ENCODE measurements at places on chromosomes 3 and 15.

DNA sequence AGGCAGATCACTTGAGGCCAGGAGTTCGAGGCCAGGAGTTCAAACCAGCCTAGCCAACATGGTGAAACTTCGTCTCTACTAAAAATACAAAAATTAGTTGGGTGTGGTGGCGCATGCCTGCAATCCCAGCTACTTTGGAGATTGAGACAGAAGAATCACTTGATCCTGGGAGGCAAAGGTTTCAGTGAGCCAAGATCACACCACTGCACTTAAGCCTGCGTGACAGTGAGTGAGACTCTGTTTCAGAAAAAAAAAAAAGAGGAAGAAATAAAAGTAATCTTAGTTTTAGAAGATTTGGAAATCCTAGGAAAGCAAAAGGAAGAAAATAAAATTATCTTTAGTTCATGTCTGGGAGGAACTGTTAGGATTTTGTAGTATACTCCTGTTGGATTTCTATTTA, 77.2 kb downstream of the IL12A start:
- DNase-seq = no peak

- no peak for DNase-seq
Observed at GRCh38 chr3:156036258-156037053, 83.9 kb upstream of the KCNAB1 start.

DNA sequence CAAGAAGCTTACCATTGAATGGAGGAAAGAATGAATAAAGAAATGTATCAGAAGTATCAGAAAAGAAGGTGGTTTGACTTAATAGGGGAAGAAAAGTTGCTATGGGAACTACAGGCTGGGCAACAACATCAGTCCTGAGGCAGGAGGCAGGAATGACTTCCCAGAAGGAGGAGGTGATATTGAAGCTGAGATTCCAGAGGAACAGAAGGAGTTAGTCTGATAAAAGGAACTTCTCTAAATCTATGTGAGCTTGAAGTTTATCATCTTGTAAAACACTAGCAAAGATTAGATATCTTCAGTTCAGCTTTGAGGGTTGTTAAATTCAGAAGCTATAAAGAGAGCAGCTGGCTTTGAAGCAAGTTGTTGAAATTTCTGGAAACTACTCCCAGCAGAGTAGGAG, 213.3 kb upstream of the THRB start:
- DNase-seq = no peak

DNA sequence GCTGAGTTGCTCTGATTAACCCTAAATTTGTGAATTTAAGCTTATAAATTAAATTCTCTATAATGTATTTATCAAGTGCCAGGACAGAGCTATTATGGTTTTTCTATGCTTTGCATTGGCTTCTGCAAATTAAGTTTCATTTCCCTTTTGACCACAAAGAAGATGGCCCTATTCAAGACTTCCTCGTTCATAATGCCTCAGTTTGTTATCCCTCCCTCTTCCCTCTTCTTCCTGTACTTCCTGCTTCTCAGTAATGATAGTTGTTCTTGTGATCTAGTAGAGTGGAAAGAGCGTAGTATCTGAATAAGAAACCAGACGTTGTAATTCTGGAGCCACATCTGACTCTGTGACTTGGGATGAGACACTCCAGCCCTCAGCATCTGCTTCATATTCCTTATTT, 118.7 kb downstream of the CACNA1D start:
- no peak for DNase-seq

- DNase-seq = no peak
Observed at GRCh38 chr3:108569336-108569735, 19.9 kb downstream of the CIP2A start.

DNA sequence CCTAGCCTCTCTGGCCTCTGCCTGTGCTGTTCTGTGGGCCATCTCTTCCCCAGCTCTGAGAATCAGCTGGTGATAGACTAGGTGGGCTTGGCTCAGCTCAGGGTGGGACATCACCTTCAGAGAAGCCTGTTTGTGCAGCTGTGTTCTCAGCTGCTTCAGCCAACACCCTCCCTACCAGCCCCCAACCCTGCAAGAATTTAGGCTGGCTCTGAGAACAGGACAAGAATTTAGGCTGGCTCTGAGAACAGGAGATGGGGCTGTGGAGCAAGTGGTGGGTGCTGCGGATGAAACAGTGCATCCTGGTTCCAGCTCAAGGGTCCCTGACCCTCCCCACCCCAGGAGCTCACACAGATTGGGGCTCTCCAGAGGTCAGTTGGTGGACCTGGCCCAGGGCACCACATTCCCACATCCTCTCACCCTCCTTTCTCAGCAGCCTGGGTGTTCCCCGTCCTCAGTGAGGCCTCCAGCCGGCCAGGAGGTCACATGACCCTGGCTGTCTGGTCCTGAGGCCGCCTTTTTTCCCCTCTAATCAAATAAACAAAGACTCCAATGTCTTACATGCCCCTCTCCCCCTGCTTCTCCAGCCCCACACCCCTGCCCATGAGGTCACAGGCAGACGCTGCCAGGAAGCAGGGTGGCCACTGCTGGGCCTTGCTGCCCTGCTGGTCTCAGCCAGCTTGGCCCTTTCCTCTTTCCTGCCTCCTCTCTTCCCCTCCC, 14.9 kb downstream of the PLEKHO2 start:
- peak; percentile 46 for DNase-seq

GRCh38 chr3:13894096-13894806, 14.4 kb upstream of the WNT7A start:
- no peak for DNase-seq

DNA sequence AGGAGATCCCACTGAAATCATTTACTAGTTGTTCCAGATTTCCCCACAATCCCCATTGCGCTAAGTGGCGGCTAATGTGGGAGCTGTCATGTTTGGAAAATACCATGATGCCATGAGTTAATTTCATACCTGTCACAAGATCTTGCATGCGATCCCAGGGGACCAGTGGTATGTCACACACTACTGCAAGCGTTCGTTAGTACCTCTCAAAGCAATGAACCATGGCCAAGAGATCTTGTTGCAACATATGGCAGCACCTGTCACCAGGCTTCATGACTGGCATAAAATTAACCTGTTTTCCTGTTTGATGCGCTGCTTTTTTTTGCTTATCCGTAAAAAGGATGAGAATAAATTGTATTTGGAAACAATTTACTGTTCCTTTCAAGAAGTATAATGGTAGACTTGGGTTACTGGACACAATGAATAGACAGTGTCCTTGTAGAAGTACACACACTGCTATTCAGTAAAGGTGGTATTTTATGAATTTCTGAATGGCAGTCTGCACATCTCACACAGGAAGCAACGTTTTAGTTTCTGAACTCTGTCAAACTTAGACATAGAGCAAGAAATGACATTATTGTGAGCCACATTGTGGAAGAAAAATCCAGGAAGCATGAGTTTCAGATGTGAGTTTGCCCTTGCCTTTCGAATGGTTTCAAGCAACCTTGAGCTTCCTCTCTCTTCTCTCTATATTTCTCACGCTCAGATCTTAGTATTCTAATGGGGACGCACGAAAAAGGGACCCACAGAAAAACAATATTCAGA, 81.9 kb downstream of the CHL1 start:
- DNase-seq = no peak

GRCh38 chr3:157662171-157662570, 159.0 kb upstream of the VEPH1 start:
- DNase-seq = no peak

DNA sequence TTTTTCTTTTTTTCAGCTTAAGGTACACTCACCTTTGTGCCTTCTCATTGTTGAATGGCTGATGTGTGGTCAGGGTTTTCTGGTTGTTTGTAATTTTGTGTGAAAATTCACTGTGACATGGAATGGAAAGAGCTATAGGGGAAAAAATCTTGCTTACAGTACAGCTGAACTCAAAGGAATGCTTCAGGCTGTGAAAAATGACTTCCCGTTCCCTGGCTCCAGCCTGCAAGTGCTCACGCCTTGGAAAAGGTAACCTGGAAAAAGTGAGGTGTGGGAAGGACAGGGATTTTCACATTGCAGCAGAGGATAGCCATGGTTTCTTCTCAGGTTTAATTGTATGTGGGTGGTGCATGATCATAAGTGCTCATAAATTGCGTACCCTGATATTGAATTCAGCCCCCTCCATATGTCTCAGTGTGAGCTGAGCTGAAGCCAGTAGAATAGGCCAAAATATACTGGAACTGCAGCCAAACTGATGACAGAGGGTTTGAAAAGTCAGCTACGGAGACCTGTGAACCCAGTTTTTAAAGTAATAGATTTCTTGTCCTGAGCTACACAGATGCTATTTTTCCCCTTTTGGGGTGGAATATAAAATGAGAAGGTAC, 228.7 kb upstream of the RASGRP1 start:
- no peak for DNase-seq

DNA sequence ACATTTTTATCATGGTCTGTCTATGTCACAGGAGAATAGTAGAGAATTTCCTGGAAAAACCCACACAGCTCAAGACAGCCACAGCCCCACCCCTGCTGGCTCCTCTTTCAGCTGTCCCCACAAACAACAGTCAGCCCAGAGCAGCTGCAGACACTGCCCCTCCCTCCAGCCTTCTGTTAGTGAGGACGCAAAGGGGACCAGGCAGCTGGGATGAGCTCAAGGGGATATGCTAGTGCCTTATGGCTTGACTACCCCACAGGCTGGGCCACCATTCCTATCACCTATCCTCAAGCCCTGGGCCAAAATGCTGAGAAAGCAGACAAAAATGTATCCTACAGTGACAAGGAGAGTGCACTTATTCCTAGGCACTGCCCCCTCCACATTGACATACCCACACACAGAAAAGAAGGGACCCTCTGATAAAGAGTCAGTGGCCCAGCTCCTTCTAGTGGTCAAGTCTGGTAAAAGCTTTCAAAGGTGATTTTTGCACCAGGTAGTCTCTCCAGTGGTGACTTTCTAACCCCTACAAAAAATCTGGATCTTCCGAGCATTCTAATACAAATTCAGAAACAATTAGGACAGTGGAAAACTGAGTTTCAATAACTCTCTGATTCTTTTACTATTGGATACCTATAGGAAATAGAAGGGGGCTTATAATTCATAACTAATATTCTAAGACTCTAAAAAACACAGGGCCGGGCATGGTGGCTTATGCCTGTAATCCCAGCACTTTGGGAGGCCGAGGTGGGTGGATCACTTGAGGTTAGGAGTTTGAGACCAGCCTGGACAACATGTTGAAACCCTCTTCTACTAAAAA, 3.0 kb upstream of the MAP1A start:
- DNase-seq = no peak

- DNase-seq = no peak
Observed at GRCh38 chr3:182105875-182106274, 394.1 kb downstream of the SOX2 start.

- DNase-seq = no peak
Observed at GRCh38 chr3:46928282-46928681, 48.3 kb downstream of the CCDC12 start.

DNA sequence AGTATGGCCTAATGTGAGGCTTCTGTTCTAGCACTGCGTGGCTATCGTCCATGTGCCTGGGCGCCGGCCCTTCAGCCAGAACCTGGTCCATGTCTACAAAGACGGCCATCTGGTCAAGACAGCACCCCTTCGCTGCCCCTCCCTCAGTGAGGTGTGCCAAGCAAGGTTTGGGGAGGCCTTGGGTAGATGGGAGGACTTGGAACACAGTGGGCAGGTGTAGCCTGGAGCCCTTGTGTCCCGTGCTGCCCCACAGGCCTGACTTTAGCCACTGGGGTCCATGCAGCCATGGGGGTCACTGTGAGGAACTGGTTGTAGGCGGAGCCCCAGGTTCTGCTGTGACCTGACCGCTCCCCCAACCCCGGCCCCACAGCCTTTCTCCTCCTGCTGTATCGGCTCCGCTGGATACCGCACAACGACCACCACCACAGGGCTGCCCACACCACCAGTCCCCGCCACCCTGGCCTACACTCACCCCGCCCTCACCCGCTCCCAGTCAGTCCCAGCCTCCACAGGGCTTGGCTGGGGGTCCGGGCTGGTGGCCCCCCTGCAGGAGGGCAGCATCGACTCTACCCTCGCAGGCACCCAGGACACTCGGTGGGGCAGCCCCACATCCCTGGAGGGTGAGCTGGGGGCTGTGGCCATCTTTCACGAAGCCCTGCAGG, 16.6 kb downstream of the NBEAL2 start:
- no peak for DNase-seq

- DNase-seq = no peak
Observed at GRCh38 chr15:75753145-75753544, 40.5 kb upstream of the CSPG4 start.

- DNase-seq = no peak
Observed at GRCh38 chr15:98939311-98940080, 68.1 kb downstream of the PGPEP1L start.

DNA sequence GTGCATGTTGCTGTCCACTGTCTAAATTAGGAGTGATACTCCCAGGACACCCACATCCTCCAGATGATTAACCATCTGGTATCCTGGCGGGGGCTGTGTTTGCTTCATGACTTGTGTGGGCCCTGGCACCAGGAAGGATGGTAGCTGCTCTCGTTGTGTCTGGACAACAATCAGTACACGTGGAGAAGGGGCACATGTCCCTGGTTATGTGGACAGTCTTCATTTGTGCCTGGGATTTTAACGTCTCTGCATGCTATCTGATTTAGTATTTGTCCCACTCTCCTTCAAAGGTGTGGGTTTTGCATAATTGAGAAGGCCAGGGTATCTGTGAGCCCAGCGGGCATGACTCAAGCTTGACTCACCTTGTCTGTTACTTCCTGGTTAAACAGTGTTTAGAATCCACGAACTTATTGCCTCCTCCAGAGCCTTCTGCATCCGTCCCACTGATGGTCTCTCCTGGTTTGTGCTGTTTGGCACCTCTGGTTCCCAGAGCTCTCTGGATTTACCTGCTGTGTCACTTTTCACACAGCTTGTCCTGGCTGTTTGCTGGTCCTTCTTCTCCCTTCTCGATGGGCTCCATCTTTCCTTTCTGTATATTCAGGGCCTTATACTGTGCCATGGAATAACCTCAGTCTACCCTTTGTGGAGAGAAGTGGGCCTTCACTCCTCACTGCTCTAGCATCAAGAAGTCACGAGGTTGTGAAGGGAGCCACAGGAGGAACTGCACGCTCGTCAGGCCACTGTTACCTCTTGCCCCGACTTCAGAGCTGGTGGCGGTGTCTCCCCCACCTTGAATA, 32.5 kb downstream of the ARNT2 start:
- DNase-seq = no peak

DNA sequence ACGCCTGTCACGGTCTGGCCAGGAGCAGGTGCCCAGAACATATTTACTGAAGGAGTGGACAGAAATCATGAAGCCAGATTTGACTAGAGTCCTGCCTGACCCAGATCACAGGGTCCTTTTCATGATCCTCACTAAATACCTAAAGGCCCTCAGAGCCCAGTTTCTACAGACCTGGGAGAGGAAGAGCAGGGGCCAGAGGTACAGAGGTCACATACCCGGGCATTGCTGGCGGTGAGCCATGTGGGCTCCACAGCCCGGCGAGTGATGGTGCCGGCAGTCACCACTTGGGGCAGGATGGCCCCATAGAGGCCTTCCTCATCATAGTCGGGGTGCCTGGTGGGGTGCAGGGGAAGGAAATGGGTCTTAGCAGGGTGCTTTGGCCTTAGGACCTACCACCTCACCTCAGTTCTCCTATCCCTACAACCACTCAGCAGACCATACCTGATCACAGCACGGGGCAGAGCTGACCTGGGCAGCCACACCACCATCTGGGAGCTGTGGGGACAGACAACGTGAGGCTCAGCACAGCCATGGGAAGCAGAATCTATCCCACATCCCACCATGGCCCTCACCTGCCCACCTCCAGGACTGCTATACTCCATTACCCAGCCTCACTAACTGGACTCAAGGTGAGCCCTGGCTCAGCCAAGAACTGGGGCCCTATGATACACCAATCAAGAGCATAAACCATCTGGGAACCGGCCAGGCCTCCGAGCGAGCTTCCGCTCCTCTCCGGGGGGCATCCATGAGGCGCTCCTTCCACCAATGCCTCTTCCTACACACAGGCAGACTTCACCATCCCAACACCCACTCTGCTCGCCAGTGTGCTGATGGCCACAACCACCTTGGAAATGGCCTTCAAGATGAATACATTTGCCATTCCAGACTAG, 12.9 kb downstream of the POLG start:
- DNase-seq = peak; percentile 34

GRCh38 chr3:10855083-10855870, 39.2 kb downstream of the SLC6A11 start:
- no peak for DNase-seq
